ENCODE measurements at places on chromosomes 12 and 14. TPM values are rescaled to one million over a fixed set of nuclear protein-coding genes. Genes with fewer than 3 reads are reported as not detected.
A peak's percentile ranks its signal among the peaks of the same experiment; 100 is the strongest.

The LALBA gene
- polyA plus RNA-seq, result not detected

DNA sequence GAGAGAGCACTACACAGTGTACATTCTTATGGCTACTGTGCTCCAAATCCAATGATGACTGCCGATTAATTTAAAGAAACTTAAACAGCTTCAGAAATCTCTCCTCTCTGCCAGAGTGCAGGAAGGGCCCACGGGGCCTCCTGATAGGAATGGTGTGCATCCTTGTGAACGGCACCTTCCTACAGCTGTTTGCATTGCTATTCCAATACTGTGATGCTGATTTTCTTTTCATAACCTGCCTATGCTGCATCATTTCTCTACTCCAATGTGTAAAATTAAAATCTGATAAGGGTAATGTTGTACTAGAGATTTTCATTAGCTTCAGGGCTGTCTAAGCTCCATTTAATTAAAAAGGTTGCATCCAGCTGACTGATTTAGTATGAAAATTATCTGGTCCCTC is 159.0 kb downstream of the HELB start:
- no peak for DNase-seq

GRCh38 chr12:77167801-77168200 is 102.4 kb upstream of the E2F7 start:
- DNase-seq, result no peak

DNA sequence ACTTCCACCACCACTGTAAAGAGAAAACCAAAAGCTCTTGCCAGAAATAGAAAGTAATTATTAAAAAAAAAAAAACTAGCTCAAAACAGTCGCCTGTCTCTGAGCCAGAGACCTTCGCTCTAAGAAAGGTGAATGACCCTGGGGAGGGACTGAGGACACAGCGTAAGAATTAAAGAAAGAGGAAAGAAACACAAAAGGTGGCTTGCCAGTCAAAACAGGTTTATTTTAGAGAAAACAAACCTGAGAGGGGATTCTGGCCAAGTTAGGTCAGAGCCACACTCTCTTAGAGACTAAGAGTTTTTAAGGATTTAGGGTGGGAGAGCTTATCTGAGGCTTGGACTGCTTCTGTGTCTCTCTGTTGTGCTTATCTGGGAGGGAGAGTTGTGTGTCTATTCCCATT is 66.0 kb downstream of the DNAH10 start:
- DNase-seq, result no peak

DNA sequence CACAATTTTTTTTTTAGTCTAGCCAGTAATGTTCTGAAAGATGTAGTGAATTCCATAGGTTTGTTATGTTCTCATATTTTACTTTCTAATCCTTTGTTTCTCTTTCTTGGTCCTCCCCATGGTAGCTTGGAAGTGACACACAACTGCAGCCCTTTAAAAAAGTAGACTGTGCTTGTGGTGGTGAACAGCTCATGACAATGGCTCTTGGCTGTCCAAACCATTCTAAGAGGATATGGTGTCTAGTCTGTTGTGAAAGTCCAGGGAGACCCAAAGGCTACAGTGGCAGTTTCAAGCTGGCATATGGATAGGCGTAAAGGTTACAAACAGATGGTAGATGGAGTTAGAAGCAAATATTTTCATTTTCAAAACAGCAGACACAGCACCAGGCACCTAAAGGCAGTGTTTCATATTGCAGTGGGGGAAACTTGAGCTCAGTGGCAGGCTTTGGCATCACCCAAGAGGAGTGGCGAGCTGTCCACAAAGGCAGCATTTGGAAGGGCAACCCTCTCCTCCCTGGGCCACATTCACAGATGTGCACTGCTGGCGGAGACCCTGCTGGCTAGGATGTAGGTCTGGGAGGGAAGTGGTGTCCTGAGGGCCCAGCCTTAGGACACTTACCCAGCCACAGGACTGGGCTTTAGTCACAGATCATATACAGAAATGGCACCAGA is 102.1 kb downstream of the DYRK2 start:
- DNase-seq, result no peak

The CMKLR1 gene
- 0.71 TPM for polyA plus RNA-seq

The OR6C2 gene
- polyA plus RNA-seq, result not detected

- DNase-seq, result no peak
Observed at GRCh38 chr14:53888535-53889386, 67.9 kb downstream of the BMP4 start.

GRCh38 chr14:47988175-47988574 is 312.8 kb upstream of the MDGA2 start:
- DNase-seq, result no peak

The PAWR gene
- polyA plus RNA-seq, result 136 TPM

GRCh38 chr14:97095269-97095668 is 298.1 kb downstream of the VRK1 start:
- peak; percentile 66 for DNase-seq

The LIN7A gene
- polyA plus RNA-seq, result 5.7 TPM

GRCh38 chr14:91872011-91872501 is 4.7 kb upstream of the TC2N start:
- DNase-seq, result no peak

The MYRFL gene
- polyA plus RNA-seq, result 2.8 TPM

The MYF5 gene
- not detected for polyA plus RNA-seq

The ASCL1 gene
- 0.37 TPM for polyA plus RNA-seq

DNA sequence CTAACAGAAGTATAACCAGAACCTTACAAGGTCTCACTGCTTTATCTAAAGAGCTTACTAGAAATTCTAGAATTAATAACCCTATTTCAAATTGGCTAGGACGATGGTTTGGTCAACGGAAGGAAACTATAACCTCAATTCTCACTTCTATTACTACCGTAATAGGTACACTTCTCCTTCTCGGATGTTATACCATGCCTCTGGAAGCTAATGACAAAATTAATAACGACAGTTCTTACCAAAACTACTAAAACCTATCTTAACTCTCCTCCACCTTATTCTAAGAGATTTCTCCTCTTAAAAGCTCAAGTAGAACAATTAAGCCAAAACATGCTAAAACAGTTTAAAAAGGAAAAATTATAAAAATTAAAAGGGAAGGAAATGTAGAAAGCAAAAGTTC is 23.7 kb upstream of the UBC start:
- DNase-seq, result no peak

The OTOGL gene
- 0.80 TPM for polyA plus RNA-seq

- DNase-seq, result no peak
Observed at GRCh38 chr12:44031472-44032185, 195.7 kb downstream of the TMEM117 start.

DNA sequence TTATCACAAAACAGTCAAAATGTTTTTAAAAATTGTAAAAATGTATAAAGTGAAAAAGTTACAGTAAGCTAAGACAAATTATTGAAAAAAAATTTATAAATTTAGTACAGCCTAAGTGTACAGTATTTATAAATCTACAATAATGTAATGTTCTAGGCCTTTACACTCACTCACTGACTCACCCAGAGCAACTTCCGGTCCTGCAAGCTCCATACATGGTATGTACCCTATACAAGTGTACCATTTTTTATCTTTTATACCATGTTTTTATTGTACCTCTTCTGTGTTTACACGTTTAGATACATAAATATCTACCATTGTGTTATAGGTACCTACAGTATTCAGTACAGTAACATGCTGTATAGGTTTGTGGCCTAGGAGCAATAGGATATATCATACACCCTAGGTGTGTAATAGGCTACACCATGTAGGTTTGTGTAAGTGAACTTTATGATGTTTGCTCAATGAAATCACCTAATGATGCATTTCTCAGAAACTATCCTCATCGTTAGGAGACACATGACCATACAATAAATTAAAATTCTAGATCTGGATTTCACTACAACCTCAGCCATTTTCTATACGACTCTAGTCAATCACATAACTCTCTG is 66.8 kb downstream of the TXNDC16 start:
- DNase-seq, result no peak

DNA sequence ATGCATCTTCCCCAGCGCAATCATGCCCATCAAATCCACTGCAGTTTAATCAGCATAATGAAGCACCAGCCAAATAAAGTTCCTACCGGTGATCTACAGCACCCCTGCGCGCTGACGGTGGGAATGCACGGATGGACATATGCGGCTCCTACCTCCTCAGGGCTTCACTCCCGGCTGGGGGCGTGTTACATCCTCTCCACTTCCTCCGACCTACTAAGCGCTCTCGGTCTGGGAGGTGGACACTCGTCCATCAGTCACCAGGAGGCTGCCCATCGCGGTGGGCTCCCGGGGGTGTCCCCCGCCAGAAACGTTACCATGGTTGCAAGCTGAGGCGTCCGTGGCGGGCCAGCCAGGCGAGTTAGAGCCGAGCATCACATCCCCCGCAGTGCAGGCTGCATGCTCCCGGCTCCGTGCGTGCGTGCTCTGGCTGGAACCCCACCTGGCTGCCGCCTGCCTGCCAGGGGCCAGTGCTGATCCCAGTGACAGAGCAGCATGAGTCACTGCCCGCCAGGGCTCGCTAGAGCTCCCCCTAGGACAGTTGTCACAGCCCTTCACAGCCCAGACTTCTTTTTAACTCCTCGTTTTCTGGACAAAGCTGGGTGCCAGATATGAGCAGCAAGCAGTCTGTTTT is 73.0 kb downstream of the CIT start:
- peak; percentile 88 for DNase-seq

DNA sequence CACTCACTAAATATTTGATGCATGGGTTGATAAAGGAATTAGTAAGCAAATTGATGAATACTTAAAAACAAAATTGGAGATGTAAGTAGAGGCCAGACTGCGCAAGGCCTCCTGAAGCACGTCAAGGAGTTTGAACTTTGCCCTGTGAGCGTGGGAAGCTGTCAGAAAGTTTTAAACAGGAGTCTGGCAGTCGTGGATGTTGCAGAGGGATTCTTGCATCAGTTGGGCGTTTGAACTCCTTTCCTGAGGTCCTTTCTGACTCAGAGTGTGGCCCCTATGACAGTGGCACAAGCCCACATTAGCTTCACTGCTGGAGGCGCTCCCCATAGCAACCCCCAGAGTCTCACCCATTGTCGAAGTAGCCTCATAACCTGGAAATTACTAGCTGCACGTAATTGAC is 17.9 kb upstream of the IL22 start:
- no peak for DNase-seq

The RIMKLB gene
- polyA plus RNA-seq, result 62.7 TPM

The TOGARAM1 gene
- 5.8 TPM for polyA plus RNA-seq

The TRHDE gene
- 1.5 TPM for polyA plus RNA-seq

- no peak for DNase-seq
Observed at GRCh38 chr12:88310666-88311065, 168.6 kb downstream of the TMTC3 start.

- DNase-seq, result no peak
Observed at GRCh38 chr14:105060751-105061427, 4.3 kb downstream of the GPR132 start.

DNA sequence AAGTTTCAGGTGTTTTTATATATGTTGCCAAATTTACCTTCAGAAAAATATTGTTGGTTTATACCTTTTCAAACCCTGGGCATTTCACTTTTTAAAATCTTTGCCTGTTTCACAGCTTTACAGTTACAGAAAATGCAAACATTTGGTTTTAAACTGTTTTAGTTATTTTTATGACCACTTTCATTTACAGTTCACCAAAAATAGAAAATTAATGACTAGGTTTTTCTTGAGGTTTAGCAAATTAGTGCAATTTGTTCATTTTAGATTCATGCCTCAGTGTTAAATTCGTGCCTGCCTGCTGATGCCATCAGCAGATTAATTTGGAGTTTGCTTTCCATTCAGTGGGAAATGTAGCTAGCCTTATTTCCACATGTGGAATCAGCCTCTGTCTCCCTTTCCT is 45.5 kb downstream of the RIC8B start:
- DNase-seq, result no peak

DNA sequence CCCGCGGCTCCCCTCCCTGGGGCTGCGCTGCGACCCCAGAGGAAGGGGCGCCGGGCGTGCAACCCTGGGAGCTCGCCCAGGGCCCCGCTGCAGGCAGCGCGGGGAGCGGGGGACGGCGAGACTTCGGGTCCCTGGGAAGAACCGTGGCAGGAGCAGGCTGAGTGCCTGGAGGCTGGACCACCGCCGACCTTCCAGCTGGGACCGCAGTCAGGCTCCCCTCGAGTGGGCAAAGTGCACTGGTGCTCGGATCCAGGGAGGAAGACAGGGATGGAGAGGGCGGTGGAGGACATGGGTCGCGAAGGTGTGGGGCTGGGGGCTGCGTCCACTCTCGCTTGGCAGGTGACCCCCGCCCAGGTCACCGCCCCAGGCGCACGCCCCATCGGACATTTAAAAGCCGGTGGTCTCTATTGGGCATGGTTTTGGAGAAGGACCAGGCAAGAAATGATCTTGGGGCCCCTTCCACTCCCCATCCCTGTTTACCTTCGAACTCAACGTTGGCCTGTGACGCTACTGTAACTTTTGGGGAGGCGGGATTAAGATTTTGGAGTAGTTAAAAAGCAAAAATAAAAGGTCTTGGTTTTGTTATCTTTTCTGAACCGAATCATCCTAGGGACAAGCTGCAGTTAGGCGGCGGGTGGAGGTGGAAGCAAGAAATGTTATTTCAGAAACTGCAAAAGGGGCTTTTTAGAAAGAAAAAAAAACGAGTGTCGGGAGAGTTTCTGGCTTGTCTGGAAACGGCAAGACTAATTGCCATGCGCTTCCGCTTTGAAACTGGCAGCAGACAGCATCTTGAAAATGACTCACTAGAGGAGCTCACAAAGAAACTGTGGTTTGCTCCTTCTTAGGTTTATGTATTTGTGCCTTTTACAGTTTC is 1.0 kb downstream of the ELK3 start:
- DNase-seq, result peak; percentile 61

The RNASE7 gene
- not detected for polyA plus RNA-seq

- DNase-seq, result no peak
Observed at GRCh38 chr14:100770605-100771120, 44.0 kb downstream of the DLK1 start.

DNA sequence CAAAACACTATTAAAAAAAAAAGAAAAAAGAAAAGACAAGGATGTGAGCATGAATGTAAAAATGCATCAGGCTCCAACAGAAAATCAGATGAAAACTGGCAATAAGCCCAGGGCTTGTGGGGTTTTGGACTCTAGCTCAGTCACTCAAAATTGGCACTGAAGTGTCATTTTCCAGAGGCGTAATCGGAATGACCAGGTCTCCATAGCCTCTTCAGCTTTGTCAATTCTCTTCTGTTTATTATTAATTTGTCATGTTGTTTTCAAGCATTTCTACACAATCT is 137.2 kb upstream of the TRHDE start:
- no peak for DNase-seq

The B4GALNT1 gene
- polyA plus RNA-seq, result 1.4 TPM

The FBXO34 gene
- polyA plus RNA-seq, result 7.0 TPM

GRCh38 chr12:41979574-41979973 is 165.1 kb downstream of the GXYLT1 start:
- DNase-seq, result no peak

GRCh38 chr12:85733221-85733840 is 102.9 kb downstream of the RASSF9 start:
- no peak for DNase-seq

Measured in GM23338 (cell line).